ENCODE measurements at places on chromosomes 2 and 18. TPM values are rescaled to one million over a fixed set of nuclear protein-coding genes. Genes with fewer than 3 reads are reported as not detected.

The EPAS1 gene
- 717 TPM for total RNA-seq

The ADRA2B gene
- total RNA-seq = 1.2 TPM

The DSEL gene
- total RNA-seq = 19.8 TPM

- no peak for DNase-seq
Measured at GRCh38 chr18:74479486-74480148, 16.5 kb upstream of the CNDP2 start.

DNA sequence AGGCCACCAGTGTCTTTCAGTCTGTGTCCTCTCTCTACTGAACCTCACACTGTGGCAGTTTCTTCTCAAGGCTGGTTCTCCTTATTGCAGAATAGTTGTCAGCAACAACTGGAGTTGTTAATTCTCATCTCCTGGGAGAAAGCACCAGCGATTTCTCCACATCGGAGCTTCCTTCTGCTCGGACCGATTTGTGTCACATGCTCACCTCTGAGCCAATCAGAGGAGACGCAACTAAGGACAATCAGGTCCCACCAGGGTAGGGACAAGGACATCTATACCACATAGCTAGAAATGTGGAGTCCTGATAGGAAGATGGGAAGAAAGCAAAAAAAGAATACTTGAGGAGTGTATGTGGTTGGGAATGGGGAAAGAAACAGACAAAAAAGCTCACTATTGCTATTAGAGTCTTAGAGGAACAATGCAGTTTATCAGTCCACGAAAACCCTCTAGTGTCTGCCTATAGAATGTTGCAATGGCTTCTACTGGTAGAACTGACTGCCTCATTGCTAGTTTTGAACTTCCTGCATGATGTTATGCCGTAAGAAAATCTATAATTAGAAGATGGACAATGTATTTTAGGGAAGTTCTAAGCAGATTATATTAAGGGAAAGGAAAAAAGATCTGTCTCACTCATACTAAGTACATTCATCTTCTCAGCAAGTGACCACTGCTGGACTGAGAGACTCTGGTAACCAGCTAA is 169.7 kb downstream of the CDCA7 start:
- no peak for DNase-seq

DNA sequence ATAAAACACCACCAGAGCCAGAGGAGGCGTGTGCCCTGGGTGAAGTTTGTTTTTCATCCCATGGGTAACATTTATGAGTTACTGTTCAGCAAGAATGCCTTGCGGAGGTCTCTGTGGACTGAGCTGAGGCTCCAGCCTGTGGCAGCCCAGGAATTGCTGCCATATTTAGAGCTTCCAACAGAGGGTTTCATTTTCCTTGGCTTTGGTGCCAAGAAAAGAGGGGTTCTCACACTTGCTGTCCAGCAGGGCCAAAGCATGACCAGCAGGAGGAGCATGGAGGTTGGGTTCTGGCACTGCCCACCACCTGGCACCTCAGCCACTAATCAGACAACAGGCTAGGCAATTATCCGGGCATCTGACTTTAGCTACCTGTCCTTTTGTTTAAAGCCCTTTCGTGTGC is 36.7 kb downstream of the EPAS1 start:
- no peak for DNase-seq

DNA sequence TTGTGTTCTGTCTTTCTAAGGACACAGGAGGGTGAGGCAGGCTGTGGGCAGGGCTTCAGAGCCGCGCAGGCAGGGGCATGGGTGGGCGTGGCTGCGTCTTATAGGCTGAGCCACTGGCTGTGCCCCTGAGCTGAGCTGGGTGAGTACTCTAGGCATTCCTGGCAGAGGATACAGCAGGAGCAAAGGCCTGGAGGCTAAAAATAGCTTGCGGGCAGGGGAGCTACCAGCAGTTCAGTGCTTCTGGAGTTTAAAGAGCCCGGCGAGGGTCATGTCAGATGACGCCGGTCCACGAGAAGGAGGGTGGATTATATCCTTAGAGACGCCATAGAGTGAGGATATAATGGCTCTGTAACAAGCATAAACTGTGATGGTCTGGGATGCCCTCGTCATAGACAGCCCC is 31.5 kb upstream of the PDIA6 start:
- DNase-seq = no peak

DNA sequence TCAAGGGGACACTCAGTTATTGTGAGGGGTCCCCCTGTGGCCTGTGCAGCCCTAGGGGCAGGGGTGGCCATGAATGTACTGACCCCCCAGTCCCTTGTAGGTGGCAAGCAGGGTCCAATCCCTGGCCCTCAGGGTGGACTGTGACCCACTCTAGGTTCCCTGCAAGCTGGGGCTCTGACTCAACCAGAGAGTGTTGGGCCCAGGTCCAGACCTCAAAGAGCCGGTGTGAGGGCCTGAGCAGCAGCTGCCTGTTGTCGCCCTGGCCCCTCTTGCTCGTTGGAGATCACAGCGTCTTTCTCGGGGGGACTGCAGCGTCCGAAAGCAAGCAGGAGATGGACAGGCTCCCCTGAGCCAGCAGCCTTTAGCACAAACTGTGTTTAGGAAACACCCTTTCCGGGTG is 66.8 kb upstream of the ATG16L1 start:
- no peak for DNase-seq
